ENCODE measurements at places on chromosomes 1 and 21.

GRCh38 chr21:42555756-42556438 lies 42.2 kb downstream of the SLC37A1 start:
- DNase-seq: no peak

DNA sequence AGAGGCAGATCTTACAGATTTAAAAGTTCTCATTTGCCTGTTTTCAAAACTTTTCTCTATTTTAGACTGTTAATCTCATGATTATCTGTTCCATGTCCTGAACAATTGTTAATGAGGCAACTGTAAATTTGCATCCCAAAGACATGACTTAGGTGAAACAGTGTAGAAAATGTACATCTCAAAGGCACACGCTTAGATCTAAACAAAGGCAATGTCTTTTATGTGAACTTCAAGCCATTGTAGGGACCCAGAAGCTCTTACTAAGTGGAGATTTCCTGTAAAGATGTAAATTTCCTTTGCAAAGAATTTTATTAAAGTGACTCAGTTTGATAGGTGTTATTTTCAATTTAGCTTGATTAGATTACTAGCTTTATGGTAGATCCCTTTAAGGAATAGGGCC lies 125.2 kb upstream of the F3 start:
- DNase-seq: no peak

DNA sequence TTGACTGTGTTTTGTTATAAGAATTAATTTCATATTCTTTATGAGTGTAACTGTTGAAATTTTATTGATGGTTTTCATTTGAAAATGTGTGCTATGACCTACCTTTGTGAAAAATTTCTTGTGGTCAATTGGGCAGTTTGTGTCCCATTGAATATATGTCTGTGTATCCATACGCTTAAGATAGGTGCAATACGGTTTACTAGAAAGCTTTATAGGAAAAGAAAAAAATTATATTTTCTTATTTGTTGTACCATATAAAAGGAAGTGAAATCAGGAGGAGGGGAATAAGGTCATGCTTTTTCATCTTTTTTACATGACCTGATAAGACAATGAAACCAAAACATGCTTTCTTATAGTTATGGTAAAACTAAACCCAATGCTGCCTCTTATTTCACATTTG lies 807.7 kb downstream of the USP25 start:
- no peak for DNase-seq

- DNase-seq: no peak
These were observed 51.3 kb downstream of the PTGS2 start for GRCh38 chr1:186628910-186629309.

DNA sequence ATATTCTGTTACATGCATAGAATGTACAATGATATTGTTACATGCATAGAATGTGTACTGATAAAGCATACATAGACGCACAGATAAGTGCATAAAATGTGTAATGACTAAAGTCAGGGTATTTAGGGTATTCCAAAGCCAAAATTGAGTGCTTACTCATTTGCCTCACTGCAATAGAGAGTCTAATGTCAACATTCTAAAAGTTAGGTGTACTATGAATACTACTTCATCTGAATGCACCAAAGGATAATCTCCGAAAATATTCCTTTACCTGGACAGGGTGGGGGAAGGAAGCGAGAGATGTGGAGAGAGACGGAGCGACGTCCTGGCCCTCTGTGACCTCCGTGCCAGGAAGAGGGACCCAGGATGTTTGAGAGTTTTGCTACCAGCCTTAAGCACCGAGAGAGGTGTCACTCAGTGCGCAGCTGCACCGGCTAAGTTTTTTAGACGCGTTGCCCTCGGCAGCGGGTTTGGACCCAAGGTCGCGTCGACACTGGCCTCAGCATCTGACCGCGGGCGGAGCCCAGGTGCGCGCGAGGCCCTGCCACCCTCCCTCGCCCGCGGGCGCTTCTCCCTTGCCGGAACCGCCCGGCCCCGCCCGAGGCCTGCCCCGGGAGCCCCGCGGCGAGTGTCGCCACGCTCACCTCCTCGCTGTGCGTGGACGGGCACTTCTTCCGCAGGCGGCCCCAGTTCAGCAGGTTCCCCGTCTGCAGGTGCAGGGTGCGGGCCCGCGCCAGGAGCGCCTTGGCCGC lies 660 bp downstream of the GCLM start:
- peak; percentile 59 for DNase-seq

- no peak for DNase-seq
These were observed 474.4 kb downstream of the SETD4 start for GRCh38 chr21:35585878-35586277.

DNA sequence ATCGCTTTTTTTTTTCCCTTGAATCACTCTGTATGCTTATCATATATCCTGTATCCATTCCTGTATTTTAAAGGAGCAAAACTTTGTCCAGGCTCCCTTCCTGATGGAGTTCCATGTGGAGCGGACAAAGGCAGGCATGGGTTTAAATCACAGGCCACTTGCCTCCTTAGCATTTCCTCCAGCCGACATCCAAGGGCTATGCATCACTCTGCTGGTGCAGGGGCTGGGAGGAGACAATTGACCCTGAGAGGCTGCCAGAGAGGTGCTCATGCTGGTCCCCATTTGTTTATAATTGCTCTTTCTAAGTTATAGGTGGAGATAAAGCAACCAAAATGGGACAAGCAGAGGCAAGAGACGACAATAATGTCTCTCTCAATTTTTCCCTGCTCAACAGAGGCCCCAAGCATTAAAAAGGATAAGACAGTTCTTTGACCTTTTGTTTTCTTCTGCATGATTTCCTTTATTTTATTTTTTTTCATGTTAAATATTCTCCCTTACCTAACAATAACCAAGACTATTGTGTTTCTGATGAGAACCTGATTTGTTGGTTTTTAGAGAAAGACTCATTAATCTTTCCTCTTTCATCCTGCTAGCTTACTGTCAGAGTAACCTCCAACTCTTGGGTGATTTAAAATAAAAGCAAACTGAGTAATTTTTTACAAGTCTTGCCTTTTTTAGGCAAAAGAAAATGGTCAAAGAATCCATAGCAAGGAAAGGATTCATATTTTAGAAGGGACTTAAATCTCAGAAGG lies 353.7 kb downstream of the ADGRL2 start:
- no peak for DNase-seq

GRCh38 chr1:88462488-88463261 lies 221.4 kb upstream of the PKN2 start:
- DNase-seq: no peak

GRCh38 chr1:90957497-90957896 lies 64.3 kb downstream of the ZNF644 start:
- no peak for DNase-seq

DNA sequence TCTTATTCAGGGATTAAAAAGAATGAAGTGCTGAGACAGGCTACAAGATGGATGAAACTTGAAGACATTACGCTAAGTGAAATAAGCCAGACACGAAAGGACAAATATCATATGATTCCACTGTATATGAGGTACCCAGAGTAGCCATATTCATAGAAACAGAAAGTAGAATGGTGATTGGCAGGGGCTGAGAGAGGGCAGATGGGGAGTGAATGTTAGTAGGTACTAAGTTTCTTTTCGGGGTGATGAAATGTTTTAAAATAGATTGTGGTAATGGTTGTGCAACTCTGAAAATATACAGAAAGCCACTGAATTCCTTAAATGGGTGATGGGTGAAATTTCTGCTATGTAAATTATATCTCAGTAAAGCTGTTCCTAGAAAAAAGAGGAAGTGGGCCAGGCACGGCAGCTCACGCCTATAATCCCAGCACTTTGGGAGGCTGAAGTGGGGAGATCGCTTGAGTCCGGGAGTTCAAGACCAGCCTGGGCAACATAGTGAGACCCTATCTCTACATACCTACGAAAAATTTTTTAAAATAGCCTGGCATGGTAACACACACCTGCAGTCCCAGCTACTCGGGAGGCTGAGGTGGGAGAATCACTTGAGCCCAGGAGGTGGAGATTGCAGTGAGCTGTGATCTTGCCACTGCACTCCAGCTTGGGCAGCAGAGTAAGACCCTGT lies 15.9 kb downstream of the SLC27A3 start:
- DNase-seq: peak; percentile 48

DNA sequence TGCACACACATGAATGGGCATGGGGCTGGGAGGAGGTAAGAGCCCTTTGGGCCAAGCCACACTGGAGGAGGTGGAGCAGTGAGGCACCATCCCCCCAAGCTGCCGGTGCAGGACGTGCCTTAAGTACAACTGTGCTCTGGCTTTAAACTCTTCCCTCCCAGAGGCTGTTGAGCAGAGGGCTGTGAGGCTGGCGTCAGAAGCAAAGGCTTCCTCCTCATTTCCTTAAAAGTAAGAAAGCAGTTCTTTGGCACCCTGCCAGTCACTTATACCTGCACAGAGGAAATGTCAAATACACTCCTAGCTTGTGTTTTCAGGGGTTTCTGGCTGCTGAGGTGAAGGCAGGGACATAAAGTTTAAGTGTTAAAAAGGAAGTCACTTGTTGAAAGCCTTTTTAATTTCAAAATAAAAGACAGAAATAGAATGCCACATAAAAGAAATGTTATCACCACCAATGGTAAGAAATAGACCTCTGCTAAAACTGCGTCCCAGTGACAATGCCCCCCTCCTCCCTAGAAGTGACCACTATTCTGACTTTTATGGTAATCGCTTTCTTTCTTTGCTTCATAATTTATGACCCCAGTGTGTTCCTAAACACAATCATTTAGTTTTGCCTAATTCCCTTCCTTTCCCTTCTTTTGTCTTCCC lies 33.0 kb downstream of the LAMC2 start:
- no peak for DNase-seq

DNA sequence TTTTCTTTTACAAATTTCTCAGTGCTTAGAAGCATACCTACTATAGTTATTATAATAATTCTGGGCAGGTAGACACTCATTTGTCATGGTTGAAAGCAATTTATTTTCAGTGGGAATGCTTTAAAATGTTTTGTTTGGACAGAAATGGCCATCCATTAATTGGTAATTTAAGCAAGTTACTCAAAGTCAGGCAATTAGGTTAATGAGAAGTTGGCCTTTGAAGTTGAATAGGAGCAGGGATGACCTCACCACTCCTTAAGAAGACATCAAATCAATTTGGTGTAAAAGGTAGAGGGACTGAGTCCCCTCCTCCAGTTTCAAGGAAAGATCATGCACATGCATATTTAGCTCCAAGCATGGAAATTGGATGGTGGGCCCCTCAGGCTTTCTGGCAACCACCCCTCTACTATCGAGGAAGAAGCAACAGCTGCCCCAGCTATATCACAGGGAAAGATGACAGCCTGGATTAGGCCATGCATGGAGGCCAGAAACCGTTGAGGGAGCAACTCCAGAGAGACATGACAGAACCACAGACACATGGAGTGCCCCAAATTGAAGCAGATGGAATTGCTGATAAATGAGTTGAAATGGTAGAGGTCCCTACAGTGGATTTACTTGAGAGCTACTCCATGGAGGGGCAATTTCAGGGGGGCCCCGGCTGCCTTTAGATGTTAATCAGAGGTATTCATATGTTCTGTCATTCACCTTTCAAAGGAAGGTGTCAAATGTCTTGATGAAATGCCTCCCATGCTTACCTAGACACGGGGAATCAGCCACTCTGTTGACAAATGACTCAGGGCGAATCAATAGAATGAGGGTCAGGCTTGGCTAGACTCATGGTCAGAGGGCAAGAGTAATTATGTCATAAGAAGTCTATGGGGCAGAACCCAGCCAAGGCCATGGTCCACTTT lies 26.7 kb downstream of the HLX start:
- DNase-seq: no peak

DNA sequence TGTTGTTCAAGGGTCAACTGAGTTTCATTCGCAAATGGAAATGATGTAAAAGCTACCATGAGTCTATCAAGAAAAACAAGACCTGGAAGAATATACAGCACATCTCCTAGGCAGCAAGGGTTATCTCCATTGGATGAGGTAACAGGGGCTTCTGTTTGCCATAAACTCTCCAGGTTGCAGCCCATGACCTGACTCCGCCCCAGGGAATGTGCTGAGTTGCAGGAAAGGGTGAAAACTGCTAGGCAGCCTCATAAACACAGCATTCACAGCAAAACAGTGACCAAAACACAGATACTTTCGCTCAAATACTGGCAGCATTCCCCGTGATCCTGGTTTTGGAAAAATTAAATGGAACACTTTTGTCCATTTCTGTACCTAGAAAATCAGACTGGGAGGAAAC lies 20.2 kb upstream of the ACTA1 start:
- no peak for DNase-seq

DNA sequence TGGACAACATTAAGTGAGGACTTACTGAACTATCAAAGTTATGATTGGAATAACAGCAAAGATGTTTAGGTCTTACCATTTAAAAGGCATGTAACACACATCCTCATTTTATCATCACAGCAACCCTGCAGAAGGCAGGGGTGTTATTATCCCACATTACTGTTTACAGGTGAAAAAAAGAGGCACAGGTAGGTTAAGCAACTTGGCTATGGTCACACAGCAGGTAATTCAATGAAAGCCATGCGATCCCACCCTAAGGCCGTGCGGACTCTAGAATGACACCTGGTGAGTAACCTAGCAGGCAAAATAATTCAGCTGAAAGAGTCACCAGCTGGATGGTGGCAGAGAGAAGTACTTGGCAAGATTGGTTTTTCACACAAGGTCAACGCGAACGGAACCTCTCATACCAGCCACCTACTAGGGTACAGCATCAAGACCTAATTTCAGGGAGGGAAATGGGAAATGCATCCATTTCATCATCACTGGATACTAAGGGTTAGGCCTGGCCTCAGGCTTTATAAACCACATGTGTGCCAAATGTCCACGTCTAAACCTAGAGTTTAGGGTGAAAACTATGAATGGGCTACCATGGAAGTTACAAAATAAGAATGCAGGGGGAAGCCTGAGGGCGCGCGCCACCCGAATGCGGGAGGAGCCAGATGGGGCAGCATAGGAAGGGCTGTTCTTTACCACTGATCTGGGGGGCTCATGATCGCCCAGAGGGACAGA lies 85.3 kb downstream of the SLC66A1 start:
- no peak for DNase-seq

- peak; percentile 15 for DNase-seq
These were observed 9.5 kb downstream of the STX6 start for GRCh38 chr1:181013144-181013543.

GRCh38 chr1:9593492-9594465 lies 5.1 kb downstream of the TMEM201 start:
- DNase-seq: no peak

- DNase-seq: no peak
These were observed 247.4 kb upstream of the ZP4 start for GRCh38 chr1:238138059-238138626.

DNA sequence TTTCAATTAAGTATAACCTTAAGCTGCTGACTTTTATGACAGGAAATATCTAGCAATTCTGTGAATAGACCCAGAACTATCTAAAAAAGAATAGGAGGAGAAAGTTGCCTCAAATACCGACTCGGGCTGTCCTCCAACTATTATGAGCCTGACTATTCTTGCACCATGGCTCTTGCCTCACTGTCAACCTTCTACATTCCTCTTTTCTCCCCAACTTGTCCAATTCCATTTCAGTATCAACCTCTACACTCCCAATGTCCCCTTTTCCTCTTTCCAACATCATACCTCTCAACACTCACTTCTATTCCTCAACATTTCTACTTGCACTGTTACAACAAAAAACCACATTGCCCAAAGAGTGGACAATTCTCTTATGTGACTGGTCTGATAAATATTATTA lies 2.3 kb downstream of the ZZZ3 start:
- no peak for DNase-seq
